ENCODE measurements at places on chromosomes 4 and X. TPM values are rescaled to one million over a fixed set of nuclear protein-coding genes. Genes with fewer than 3 reads are reported as not detected.

Gene DUX4
- total RNA-seq = not detected

DNA sequence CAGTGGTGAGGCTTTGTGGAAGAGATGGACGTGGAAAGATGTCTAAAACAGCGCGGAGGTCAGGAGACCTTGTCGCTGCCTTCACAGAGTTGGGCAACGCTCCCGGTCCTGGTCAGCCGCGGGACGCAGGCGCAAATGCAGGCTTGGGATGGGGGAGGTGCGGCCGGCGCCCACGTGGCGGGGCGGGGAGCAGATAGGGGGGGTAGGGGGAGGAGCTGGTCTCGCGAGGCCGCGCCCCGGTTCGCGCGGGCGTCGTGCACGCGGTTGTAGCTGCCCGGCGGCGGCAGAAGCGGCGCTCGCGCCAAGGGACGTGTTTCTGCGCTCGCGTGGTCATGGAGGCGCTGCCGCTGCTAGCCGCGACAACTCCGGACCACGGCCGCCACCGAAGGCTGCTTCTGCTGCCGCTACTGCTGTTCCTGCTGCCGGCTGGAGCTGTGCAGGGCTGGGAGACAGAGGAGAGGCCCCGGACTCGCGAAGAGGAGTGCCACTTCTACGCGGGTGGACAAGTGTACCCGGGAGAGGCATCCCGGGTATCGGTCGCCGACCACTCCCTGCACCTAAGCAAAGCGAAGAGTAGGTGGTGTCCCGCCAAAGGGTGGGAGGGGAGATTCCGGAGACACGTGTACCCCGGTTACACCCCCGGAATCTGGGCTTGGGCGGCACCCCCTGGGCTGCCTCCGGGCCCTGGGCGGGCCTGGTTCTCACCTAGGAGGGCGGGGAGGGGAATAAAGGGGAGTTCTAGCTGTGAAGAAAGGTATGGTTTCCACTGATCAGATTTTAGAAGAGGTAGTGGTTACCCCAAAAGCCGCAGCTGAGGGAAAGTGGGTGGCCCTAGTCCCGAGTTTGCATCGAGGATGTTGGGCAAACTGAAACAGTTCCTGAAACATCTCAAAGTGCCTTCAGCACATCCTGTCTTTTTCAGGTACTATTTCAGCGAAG, at the start of gene PRDX4:
Gene PRDX4 (plus strand): TSS at position 255 of the 939 bp plus-strand sequence. CDS start 78 bp downstream, at position 333.
- DNase-seq = peak; percentile 81

GRCh38 chr4:73832651-73833237, 3.7 kb upstream of the CXCL6 start:
- DNase-seq = peak; percentile 71

DNA sequence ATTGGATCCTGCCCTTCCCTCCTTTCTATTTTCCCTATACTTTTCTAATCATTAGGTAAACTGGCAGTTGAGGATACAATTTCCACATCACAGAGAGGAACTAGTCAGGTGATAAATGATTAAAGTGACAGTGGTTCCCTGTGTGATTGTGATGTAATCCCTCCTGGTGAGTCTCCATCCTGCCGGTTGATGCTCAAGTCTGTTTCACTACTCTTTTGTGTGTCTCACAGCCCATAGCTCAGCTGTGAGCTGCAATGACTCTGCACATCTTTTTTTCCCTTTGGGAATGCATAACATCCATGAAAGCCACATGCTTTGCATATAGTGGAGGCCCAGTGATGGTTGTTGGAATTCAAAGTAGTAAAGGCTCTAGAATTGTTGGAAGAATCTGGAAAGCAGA, 60.4 kb downstream of the CCNI start:
- no peak for DNase-seq

Gene LNX1
- 4.2 TPM for total RNA-seq

Gene KLKB1
- 0.17 TPM for total RNA-seq

DNA sequence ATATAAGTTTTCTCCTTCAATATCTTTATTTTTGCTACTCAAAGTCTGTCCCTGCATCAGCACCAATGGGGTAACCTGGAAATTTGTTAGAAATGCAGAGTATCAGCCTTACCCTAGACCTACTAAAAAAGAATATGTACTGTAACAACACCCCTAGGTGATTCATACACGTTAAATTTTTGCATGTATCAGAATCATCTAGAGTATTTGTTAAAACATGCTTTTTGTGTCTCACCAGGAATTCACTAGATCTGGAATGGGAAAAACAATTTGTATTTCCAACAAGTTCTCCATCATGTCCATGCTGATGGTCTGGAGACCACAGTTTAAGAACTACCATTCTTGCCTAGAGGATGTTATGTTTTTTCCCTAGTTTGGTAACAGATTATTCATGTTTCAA, 196.0 kb upstream of the EDNRA start:
- DNase-seq = no peak

Gene NIPAL1
- 1.5 TPM for total RNA-seq

- DNase-seq = no peak
Observed at GRCh38 chrX:150610043-150610442, 41.6 kb downstream of the MTM1 start.

Gene TMPRSS11F
- not detected for total RNA-seq

Gene TFDP3
- not detected for total RNA-seq

GRCh38 chr4:94880956-94881355, 123.2 kb downstream of the BMPR1B start:
- peak; percentile 66 for DNase-seq

Data from H4 (cell line).